ENCODE measurements at places on chromosomes 7 and 10. TPM values are rescaled to one million over a fixed set of nuclear protein-coding genes. Genes with fewer than 3 reads are reported as not detected.

ZNF736 gene
- 4.4 TPM for total RNA-seq

DNA sequence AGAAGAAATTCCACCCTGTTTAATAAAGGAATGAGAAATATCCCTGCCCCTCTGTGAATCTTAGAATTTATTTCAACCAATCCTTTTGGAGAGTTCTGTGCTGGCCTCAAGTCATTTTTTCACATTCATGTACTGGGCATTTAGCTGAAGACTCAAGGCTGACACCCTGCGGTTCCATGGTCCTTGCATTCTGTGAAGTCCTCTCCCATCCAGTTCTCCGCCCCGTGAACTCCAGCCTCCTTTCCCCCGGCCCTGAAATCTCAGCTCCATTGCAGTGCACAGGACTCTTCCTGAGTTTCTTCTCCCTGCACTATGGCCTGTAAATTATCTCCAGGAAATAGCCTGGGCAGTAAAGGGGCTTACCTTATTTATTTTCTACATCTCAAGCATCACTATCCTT lies 183.0 kb upstream of the KCND2 start:
- no peaks in the 10 kb centered on the region for H3K27me3 ChIP-seq
- no peaks in the 10 kb centered on the region for H3K4me1 ChIP-seq
- H3K36me3 ChIP-seq = no peaks in the 10 kb centered on the region
- DNase-seq = no peak
- no peak overlapping the region for H3K27ac ChIP-seq

PRKAG2 gene
- total RNA-seq = 102 TPM

DNA sequence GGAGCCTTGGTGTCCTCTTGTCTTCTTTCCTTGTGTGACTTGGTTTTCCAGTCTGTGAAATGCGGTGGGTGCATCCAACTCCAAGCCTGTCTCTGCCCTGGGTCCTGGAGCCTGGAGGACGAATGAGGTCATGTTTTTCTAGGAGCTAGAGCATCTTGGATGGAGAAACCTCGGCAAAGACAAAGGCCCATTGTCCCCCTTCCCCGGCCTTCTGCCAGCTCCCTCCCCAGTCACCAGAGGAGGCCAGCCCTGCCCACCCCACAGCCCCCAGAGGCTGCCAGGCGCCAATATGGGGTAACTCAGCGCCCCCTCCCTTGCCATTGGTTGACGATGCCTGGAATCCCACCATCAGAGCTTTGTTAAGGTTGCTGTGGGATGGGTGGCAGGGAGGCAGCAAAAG lies 40.4 kb downstream of the KCTD7 start:
- H3K36me3 ChIP-seq = no peaks in the 10 kb centered on the region
- DNase-seq = no peak
- H3K27ac ChIP-seq = peak overlapping the region; percentile 3
- H3K4me1 ChIP-seq = no peaks in the 10 kb centered on the region
- H3K4me3 ChIP-seq = no peak overlapping the region
- no peaks in the 10 kb centered on the region for H3K27me3 ChIP-seq

IDI2 gene
- total RNA-seq = 0.48 TPM

GRCh38 chr10:12387561-12388210 lies 38.3 kb downstream of the CAMK1D start:
- no peak overlapping the region for H3K27ac ChIP-seq
- no peaks in the 10 kb centered on the region for H3K36me3 ChIP-seq
- no peak for DNase-seq
- H3K4me3 ChIP-seq = no peak overlapping the region
- peaks cover 7% of the 10 kb centered on the region for H3K4me1 ChIP-seq

SEMA3C gene
- total RNA-seq = 58.1 TPM

- H3K27me3 ChIP-seq = no peaks in the 10 kb centered on the region
- no peaks in the 10 kb centered on the region for H3K4me1 ChIP-seq
- no peak overlapping the region for H3K27ac ChIP-seq
- DNase-seq = no peak
- no peak overlapping the region for H3K4me3 ChIP-seq
Measured at GRCh38 chr10:108307250-108307924, 1142.9 kb upstream of the SORCS1 start.

- no peak overlapping the region for H3K27ac ChIP-seq
- H3K4me1 ChIP-seq = peaks cover 17% of the 10 kb centered on the region
- peaks cover 9% of the 10 kb centered on the region for H3K27me3 ChIP-seq
- no peak overlapping the region for H3K4me3 ChIP-seq
Measured at GRCh38 chr7:158958618-158959017, 102.3 kb downstream of the DYNC2I1 start.

- H3K4me3 ChIP-seq = no peak overlapping the region
- no peaks in the 10 kb centered on the region for H3K27me3 ChIP-seq
- peaks cover 1% of the 10 kb centered on the region for H3K4me1 ChIP-seq
- peaks cover 78% of the 10 kb centered on the region for H3K36me3 ChIP-seq
- H3K27ac ChIP-seq = no peak overlapping the region
Measured at GRCh38 chr10:122259075-122259466, 12.0 kb upstream of the BTBD16 start.

PRTFDC1 gene
- 7.0 TPM for total RNA-seq

- no peak for DNase-seq
- peak overlapping the region; percentile 50 for H3K27ac ChIP-seq
- no peaks in the 10 kb centered on the region for H3K4me1 ChIP-seq
- peak overlapping the region; percentile 32 for H3K4me3 ChIP-seq
- H3K27me3 ChIP-seq = no peaks in the 10 kb centered on the region
Measured at GRCh38 chr10:15349112-15349511, 22.0 kb downstream of the FAM171A1 start.

GRCh38 chr7:154911862-154912455 lies 91.0 kb downstream of the PAXIP1 start:
- H3K4me3 ChIP-seq = no peak overlapping the region
- peaks cover 25% of the 10 kb centered on the region for H3K27me3 ChIP-seq
- H3K36me3 ChIP-seq = no peaks in the 10 kb centered on the region
- H3K27ac ChIP-seq = no peak overlapping the region
- H3K4me1 ChIP-seq = peaks cover 9% of the 10 kb centered on the region

- H3K36me3 ChIP-seq = no peaks in the 10 kb centered on the region
- H3K4me3 ChIP-seq = no peak overlapping the region
- no peak for DNase-seq
- H3K4me1 ChIP-seq = no peaks in the 10 kb centered on the region
- H3K27me3 ChIP-seq = no peaks in the 10 kb centered on the region
Measured at GRCh38 chr7:3486841-3487240, 185.8 kb downstream of the SDK1 start.

DNA sequence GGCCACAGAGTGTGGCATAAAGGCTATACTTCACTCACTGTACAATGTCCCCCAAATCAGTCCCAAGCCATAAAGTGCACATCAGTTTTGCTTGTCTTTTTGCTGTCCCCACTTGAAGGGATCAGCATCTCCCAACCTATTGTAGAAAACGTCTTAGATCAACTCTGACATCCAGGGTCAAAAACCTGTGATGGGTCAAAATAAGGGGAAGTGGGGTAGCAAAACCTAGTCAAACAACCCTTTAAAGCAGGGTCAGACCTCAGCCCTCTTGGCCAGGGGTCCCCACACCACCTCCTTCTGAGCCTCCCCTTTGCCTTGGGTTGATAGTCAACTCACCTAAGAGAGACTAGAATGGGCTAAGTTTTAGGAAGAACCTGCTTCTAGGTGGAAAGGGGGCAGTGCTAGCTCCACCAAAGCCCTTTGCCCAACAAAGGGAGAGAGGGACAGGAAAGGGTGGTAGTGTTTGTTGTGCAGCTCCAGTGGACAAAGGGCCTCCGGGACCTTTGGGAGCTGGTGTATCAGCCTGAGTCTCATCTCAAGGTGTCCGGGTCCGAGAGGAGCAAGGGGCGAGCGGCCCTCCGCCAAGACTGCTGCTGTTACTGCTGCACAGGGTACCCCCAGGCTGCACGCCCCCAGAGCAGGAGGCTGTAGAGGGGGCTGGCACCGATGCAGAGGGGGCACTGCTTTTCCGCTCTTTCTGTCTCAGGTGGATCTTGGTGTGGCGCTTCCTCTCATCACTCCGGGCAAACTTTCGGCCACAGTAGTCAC lies 3.3 kb downstream of the EGR2 start:
- peaks cover 7% of the 10 kb centered on the region for H3K36me3 ChIP-seq
- peaks cover 22% of the 10 kb centered on the region for H3K27me3 ChIP-seq
- H3K4me3 ChIP-seq = no peak overlapping the region
- no peak overlapping the region for H3K27ac ChIP-seq
- H3K4me1 ChIP-seq = peaks cover 37% of the 10 kb centered on the region
- no peak for DNase-seq

- no peak for DNase-seq
- H3K4me3 ChIP-seq = no peak overlapping the region
- peaks cover 26% of the 10 kb centered on the region for H3K27me3 ChIP-seq
- peaks cover 16% of the 10 kb centered on the region for H3K4me1 ChIP-seq
- H3K36me3 ChIP-seq = no peaks in the 10 kb centered on the region
Measured at GRCh38 chr7:151435971-151436370, 4.0 kb downstream of the CRYGN start.

DNA sequence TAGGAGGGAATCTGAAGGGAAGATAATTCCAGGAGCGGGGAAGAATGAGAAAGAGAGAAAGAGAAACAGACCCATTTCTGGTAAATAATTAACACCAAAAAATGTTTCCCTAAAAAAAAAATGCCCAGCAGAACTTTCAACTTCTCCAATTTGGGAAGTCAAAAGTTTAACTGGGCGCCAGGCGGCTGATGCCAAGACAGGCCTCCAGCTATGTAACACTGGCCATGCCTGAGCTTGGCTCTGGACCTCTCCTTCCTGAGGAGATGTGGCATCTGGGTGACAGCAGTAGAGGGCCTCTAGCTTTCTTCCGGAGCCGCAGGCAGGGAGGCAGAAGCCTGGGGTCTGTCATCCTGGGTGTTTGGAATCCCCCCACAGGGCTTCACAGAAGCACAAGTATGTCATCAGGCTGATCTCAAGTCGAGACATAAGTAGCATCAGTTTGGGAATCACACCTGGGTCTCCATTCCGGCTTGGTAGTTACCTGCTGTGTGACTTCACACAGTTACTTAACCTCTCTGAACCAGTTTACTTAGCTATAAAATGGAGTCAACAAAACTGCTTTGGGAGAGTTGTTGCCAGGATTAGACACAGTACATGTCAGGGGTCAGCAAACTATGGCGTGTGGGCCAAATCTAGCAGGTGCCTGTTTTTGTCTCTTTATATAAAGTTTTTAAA lies 50.5 kb upstream of the TCF7L2 start:
- H3K4me3 ChIP-seq = no peak overlapping the region
- H3K27ac ChIP-seq = no peak overlapping the region
- H3K36me3 ChIP-seq = no peaks in the 10 kb centered on the region
- no peak for DNase-seq
- H3K4me1 ChIP-seq = peaks cover 10% of the 10 kb centered on the region

- H3K4me1 ChIP-seq = no peaks in the 10 kb centered on the region
- H3K27me3 ChIP-seq = no peaks in the 10 kb centered on the region
- no peaks in the 10 kb centered on the region for H3K36me3 ChIP-seq
- H3K4me3 ChIP-seq = no peak overlapping the region
- no peak for DNase-seq
Measured at GRCh38 chr7:157712666-157713235, 375.9 kb downstream of the DNAJB6 start.

DNA sequence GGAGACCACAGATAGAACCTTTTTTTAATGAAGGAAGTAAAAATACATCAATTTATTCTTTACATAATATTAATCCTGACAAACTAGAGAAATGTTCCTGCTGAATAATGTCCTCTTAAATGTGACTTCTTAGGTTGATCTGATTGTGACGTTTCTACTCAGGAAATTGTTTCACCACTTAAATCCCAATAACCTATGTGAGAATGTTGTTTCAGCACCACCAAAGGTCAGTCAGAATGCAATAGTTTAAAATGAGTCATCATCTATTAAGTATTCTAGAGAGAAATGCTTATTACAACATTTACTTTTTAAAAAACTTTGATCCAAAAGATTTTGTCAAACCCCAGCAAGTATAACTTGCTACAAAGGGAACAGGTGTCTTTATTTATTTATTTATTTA lies 155.4 kb upstream of the CACNA2D1 start:
- DNase-seq = no peak
- H3K4me3 ChIP-seq = no peak overlapping the region
- no peak overlapping the region for H3K27ac ChIP-seq
- H3K27me3 ChIP-seq = no peaks in the 10 kb centered on the region
- no peaks in the 10 kb centered on the region for H3K36me3 ChIP-seq
- peaks cover 14% of the 10 kb centered on the region for H3K4me1 ChIP-seq

DNA sequence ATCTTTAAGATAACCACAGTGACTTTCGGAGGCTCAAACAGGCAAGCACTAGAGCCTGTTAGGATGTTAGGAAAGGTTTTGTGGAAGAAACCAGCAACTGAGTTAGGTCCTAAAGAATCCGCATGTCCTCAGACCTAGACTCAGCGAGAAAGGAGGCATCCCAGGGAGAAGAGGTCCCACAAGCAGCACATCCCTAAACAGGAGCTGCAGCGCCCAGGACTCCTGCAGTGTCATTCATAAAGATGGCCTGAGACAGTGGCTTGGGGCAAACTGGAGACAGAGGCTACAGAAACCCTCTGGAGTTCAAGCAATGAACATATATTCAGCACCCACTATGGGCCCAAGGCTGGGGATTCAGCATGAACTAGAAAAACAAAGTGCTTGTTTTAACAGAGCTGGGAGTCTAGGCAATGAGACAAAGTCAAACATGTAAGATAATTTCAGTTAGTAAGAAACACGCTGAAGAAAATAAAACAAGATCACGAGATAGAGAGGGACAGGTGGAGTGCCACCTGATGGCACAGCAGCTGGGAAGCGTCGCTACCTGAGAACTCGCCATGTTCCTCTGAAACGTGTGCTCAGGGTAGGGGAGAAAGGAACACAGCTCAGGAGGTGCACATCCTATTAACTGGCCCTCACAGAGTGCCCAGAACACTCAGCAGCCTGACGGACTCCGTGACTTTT lies 48.1 kb downstream of the PARD3 start:
- peaks cover 35% of the 10 kb centered on the region for H3K4me1 ChIP-seq
- no peak overlapping the region for H3K27ac ChIP-seq
- DNase-seq = no peak
- H3K4me3 ChIP-seq = no peak overlapping the region

MACC1 gene
- not detected for total RNA-seq

DNA sequence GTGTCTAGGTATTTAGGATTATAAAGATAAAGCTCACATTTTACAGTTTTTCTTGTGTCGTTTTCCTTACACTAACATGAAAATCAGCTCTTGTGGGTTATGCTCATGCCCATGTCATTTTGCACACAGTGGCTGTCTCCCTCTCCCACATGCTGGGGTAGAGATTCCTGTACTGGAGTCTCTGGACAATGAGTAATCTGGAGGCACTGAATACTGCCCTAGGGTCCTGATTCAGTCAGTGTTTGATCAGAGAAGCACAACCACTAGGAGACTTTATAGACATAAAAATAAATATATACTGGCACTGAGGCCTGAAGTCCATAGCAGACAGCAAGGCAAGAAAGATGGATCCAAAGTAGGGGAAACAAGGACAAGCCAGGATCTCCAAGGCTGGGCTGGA lies 1008.8 kb downstream of the KCNMA1 start:
- peaks cover 25% of the 10 kb centered on the region for H3K4me1 ChIP-seq
- H3K36me3 ChIP-seq = no peaks in the 10 kb centered on the region
- no peaks in the 10 kb centered on the region for H3K27me3 ChIP-seq
- H3K27ac ChIP-seq = no peak overlapping the region
- no peak for DNase-seq

NXPH1 gene
- not detected for total RNA-seq

NAT16 gene
- total RNA-seq = not detected

PRKCQ gene
- 0.31 TPM for total RNA-seq

- no peak overlapping the region for H3K4me3 ChIP-seq
- no peak for DNase-seq
- H3K27ac ChIP-seq = no peak overlapping the region
- no peaks in the 10 kb centered on the region for H3K36me3 ChIP-seq
- H3K4me1 ChIP-seq = no peaks in the 10 kb centered on the region
Measured at GRCh38 chr10:62335326-62335725, 38.8 kb upstream of the ZNF365 start.

GRCh38 chr7:131803816-131804215 lies 247.4 kb upstream of the PODXL start:
- H3K27me3 ChIP-seq = peaks cover 11% of the 10 kb centered on the region
- no peak overlapping the region for H3K27ac ChIP-seq
- H3K36me3 ChIP-seq = no peaks in the 10 kb centered on the region
- no peak overlapping the region for H3K4me3 ChIP-seq
